ENCODE measurements at places on chromosomes 3 and 15.

- no peak for DNase-seq
Observed at GRCh38 chr15:87267798-87268197, 988.7 kb downstream of the NTRK3 start.

- DNase-seq: no peak
Observed at GRCh38 chr3:150223558-150223957, 184.5 kb upstream of the TSC22D2 start.

DNA sequence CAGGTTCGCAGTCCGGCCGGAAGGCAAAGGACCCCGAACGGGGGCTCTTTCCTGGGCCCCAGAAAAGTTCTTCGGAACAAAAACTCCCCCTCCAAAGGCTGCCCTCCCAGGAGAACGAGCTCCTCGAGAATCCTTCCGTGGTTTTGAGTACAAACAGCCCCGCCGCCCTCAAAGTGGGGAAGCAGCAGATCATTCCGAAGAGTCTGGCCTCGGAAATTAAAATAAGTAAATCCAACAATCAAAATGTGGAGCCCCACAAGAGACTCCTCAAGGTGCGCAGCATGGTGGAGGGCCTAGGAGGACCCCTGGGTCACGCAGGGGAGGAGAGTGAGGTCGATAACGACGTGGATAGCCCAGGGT, 1.3 kb downstream of the ARHGEF26 start:
- DNase-seq: no peak

GRCh38 chr3:42190701-42191442, 75.1 kb downstream of the CCK start:
- DNase-seq: peak; percentile 87

DNA sequence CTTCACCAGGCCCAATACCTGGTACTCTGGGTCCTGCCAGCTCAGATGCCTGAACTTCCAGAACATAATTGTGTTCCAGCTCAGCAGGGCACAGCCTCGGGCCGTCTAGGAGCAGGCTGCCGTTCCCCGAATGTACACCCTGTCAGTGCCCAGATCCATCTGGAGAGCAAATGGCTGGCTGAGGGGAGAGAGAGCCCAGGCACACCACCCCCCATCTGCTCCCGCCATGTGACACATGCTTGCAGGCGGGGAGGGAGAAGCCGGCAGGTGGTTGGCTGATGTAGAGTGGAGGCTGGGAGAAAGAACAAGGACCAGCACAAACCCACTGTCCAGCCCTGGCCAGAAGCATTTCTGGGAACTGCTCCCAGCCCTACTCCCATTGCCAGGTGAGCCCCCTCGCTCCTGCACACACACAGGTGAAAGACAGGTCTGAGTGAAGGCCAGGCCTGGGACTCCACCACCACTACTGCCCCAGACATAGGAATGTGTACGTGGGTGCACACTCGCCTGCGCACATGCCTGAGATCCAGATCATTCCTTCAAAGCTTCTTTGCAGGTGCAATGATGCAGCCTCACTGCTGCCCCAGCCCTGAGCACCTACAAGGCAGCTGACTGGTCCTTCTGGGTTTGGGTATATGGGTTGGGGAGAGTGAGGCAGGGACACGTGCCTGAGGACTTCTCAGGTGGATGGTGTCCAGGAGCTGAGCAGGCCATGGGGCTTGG, 53.5 kb downstream of the SEMA5B start:
- DNase-seq: no peak

DNA sequence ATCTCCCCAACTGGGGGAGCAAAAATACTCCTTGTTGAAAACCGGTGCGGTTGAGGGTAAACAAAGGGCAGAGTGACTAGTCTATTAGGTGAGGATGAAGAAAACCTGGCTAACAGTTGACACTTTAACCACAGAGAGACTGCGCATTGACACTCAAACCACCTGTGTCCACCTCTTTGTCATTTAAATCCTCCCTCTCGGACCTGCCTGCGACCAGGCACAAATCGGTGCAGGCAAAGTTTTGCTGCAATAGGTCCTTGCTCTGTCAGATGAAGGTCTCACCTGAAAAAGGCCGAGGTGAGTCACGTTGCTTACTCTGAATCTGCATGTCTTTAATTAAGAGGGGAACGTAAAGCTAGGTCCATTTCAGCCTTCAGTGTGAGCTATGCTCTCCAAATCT, 494.1 kb upstream of the DPPA4 start:
- DNase-seq: no peak

DNA sequence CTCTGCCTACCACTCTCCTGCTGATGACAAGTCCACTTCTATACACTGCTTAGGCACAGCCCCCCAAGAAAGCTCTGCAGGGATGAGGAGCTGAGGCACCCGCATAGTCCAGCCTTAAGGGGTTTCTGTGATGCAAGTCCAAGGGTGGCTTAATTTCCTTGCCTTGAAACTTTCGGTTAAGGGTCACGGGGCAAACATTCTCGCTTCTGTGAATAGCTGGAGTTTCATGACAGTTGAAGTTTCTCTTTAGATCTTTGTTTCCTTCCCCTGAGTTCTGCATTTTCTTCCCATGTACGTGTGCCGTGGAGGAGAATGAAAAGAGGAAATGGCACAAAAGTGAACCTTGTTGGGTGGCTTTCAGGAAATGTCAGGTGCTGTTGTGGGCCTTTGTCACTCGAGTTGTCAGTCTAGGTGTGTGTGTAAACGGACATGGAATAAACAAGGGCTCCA, 7.0 kb downstream of the GPR160 start:
- DNase-seq: peak; percentile 49

DNA sequence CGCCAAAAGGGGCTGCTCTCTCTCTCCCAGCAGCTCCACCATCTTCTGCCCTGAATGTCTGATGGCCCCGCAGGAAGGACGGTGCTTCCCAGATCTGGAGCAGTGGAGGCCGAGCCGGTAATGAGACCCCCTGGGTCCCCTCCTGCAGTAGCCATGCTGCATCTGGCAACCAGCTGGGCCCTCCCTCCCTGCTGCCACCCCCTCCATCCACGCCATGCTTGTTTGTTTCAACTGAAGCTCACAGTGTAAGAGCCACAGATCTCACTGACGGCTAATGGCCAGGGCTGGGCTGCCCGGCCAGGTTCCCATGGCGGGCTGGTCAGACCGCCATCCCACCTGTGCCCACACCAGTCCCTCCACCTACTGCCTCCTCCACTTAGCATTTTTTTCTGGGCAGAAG, 260.8 kb downstream of the UACA start:
- no peak for DNase-seq

DNA sequence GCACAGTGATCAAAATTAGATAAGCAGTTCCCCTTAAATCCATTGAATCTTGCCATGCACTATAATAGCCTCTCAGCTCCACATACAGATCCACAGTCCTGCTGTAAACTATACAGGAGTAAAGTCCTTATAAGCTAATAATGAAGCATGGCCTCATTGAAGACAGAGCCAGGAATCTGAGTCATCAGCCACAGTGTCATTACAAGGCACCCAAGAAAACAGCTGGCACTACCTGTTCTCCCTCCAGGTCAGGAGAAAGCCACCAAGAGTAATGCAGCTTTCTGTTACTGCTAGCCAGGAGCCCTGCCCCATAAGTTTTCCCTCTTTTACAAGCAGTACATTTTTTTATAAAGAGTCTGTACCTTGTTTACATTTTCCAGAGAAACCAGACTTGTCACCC, 27.3 kb downstream of the WDR49 start:
- no peak for DNase-seq

GRCh38 chr15:59280855-59281254, 74.2 kb downstream of the LDHAL6B start:
- DNase-seq: no peak

GRCh38 chr15:50345298-50345697, 9.7 kb downstream of the GABPB1 start:
- no peak for DNase-seq

DNA sequence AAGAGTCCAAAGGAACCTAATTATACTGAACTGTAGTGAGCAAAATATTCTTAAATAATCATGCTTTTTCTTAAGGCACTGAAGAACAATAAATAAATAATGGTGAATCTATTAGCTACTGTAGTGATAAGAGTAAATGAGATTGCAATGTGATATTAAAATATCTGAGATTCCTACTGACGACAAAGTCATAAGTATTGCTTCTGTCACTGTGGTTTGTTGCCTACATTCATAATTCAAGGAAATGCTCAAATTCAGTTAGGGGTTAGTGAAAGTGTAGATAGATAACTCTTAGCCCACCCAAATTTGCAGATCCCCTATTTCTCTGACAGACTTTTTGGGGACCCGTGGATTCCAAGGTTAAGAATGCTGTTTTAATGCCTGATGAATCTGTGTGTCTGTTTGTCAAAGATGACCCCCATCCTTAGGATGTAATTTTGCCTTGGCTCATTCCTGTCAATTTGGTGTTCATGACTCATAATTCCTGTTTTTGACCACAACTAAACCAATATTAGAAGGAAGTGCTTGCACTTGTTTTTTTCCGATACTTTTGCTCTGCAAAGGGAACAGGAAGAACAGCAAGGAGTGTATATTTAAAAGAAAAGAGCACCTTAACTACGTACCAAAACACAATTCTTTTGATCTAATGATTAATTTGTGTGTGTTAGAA, 86.7 kb downstream of the MAGI1 start:
- DNase-seq: no peak

DNA sequence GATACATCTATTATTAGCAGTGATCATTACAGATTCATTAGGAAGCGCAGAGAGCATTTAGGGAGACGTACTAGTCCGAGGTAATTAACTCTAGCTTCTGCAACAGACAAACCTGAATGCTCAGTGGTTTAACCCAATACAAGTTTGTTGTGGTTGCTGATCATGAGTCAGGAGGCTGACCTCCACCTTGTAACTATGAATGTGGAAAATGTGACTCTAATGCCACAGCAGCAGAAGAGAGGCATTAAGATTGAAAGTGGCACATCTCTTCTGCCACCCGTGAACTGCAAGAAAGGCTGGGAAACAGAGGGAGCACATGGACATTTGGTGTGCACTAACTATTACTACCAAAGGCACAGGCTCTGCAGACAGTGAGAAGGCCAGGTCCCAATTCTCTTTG, 71.2 kb upstream of the C3orf80 start:
- no peak for DNase-seq

- no peak for DNase-seq
Observed at GRCh38 chr15:44782516-44782915, 46.2 kb downstream of the TRIM69 start.

GRCh38 chr3:165984589-165984988, 147.4 kb upstream of the BCHE start:
- DNase-seq: no peak

GRCh38 chr3:46702246-46703012, 1.2 kb downstream of the TMIE start:
- no peak for DNase-seq

DNA sequence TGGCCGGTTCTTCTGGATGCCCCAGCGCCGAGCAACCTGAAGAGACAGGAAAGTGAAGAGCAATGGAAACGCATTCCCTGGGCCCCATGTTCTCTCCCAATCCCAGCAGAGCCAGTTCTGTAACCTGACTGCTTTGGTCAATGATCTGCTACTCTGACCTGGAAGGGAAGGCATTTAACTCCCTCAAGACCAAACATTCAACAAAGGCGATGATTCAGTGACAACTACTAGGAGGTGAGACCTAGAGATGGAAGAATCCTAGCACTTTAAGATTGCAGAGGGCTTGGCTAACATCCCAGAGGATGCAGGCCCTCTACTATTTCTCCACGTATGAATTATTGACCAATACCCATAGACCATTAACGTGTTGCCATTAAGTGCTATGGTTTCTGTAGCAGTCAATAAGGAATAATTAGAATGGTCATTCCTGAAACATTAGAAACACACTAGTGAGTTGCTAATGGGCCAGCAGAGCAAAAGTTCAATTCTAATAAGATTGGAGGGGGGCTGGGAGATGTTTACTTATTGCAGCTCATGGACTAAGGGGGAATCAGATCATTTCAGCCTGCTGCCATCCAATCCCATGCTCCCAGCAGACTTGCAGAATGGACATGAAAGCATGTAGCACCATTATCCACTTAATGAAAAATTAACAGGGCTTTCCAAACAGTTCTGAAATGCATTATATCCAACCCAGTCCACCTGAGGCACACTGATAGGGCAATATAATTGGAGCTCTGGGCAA, 56.6 kb downstream of the ETV5 start:
- no peak for DNase-seq

GRCh38 chr15:27675571-27675970, 423.5 kb downstream of the OCA2 start:
- DNase-seq: no peak

DNA sequence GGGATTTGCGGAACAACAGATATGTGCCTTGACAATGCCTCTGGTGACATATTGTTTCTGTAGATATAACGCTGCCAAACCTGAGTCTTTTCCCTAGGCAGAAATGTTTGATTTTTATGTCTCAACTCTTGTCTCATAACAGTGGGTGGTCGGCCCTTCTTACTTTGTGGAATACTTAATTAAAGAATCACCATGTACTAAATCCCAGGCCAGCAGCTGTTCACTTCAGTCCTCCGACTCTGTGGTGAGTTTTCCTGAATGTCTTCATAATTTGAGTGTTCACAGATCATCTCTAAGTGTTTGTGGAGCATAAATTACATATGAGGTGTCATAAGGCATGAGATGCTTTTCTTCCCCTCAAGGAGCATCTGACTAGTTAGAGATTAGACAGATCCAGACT, 5.9 kb downstream of the FETUB start:
- DNase-seq: no peak

DNA sequence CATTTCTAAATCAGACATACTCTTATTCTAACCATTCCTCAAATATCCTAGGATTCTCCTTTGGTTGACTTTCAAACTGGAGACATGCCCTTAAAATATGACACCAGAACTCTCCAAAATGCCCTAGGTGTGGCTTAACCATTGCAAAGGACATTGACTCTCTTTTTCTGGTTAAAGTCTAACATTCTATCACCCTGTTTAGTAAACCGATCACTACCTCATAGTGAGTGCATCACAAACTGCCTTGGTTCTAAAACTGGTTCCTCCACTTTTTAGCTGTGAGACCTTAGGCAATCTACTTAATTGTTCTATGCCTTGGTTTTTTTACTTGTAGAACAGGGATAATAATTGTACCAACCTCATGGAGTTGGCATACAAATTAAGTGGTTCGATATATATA, 224.3 kb downstream of the CDIN1 start:
- no peak for DNase-seq
